Activated CD4-positive, alpha-beta T cell treated with anti-CD3 and anti-CD28 coated beads for 4 hours (primary cell): ENCODE measurements at places on chromosomes 7 and 10.
A peak's percentile ranks its signal among the peaks of the same experiment; 100 is the strongest.

- no peak for DNase-seq
Observed at GRCh38 chr10:5643346-5644067, 22.9 kb downstream of the ASB13 start.

GRCh38 chr10:108515821-108516220, 1351.3 kb upstream of the SORCS1 start:
- no peak for DNase-seq

GRCh38 chr10:67976292-67977245, 92.1 kb downstream of the SIRT1 start:
- DNase-seq = no peak

GRCh38 chr10:114694752-114695151, 36.7 kb upstream of the ABLIM1 start:
- DNase-seq = peak; percentile 15

- DNase-seq = no peak
Observed at GRCh38 chr10:79262959-79263746, 84.1 kb upstream of the PPIF start.

- no peak for DNase-seq
Observed at GRCh38 chr7:135704074-135704473, 23.9 kb downstream of the SLC13A4 start.

DNA sequence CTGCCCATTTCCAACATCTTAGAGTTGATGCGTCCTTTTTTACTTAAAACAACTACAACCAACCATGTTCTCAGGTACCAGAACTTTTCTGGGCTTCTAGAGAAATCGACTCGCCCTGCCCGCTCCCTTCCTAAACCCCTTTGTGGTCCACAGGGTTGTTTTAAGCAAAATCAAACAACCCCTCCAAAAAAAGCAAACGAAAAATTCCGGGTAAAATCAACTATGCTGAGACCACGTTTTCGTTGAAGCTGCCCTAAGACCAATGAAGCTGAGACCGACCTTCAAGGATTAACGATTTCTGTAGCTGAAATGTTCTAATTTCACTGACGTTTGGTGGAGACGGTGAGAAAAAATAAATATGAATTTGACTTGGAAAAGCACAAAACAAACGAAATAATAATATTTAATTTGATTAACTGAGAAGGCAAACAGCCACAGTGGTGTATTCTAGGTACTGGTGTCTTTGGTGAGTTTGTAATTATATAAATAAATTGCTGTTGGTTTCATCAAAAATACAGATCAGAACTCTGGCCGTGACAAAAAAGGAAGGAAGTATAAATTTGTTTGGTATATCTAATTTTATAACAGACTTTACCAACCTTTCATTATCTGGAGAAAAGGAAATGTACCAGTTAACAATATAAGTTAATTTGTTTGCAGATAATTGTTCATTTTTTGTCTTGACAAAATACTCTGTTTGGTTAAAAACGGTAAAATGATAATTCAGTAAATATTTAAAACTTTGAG, 4.7 kb upstream of the IGF2BP3 start:
- DNase-seq = no peak

GRCh38 chr10:97134110-97134509, 51.6 kb downstream of the SLIT1 start:
- DNase-seq = no peak

DNA sequence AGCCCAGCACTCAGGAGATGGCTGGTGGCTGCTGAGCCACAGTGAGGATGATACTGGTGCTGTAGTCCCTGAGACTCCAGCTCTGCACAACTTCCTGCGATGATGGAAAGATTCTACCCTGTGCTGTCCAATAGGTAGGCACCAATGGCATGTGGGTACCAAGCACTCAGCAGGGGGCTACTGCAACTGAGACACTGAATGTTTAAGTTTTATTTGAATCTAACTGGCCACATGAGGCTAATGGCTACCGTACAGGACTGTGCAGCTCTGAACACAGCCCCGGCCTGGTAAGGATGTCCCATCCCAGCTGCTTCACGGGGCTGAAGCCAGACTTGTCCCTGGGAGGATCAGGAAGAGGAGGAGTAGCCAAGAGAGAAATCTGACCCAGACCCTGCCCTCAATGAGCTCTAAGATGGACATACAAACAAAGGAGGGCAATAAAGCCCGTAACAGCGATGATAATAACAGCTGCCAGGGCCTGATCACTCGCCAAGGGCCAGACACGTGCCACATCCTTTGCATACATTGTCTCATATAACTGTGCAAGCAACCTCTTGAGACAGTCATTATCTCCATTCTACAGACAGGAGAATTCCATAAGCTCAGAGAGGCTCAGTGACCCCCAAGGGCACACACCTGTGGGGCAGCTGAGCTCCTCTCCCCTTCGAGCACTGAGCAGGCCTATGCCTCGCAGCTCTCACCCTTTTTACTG, 3.8 kb downstream of the GPRIN2 start:
- DNase-seq = peak; percentile 0

- no peak for DNase-seq
Observed at GRCh38 chr10:96789571-96790108, 42.5 kb upstream of the LCOR start.
